NCI-H1436 treated with DMSO at 0.1 percent for 48 hours (cell line): ENCODE measurements at places on chromosomes 4 and X.

DNA sequence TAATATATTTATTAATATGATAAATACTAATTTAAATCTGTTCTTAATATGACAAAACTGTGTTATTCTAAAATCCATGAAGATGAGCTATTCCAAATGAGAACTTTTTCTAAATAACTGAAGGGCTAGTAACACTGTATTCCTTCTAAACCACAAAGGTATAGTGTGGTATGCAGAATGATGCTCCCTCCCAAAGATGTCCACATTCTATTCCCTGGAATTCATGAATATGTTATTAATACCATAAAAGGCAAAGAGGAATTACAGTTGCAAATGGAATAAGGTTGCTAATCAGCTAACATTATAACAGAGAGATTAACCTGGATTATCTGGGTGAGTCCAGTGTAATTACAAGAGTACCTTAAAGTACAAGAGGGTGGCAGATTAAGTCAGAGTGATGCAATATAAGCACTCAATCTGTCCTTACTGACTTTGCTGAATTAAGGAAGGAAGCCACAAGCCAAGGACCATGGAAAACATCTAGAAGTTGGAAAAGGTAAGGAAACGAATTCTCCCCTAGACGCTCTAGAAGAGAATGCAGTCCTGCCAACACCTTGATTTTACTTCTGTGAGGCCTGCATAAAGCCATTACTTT is 20.7 kb upstream of the MAB21L2 start:
- DNase-seq, result no peak

DNA sequence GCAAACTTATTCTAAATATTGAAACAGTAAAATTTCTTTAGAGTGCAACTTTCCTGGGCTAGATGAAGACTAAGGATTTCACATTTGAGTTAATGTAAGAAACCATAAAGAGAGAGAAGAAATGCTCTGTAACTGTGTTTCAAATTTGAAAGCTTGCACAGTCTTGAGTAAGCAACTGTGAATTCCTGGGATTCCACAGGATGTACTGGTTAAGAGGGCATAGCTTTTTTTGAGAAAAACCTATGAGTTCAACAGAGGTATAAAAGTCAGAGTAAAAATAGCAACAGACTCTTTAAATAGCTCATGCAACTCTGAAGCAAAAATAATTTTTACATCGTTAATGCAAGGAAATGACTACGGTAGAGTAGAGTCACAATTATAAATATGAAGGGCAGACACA is 25.5 kb downstream of the ZNF330 start:
- DNase-seq, result no peak

GRCh38 chr4:145773581-145774234 is 93.8 kb downstream of the C4orf51 start:
- DNase-seq, result no peak

DNA sequence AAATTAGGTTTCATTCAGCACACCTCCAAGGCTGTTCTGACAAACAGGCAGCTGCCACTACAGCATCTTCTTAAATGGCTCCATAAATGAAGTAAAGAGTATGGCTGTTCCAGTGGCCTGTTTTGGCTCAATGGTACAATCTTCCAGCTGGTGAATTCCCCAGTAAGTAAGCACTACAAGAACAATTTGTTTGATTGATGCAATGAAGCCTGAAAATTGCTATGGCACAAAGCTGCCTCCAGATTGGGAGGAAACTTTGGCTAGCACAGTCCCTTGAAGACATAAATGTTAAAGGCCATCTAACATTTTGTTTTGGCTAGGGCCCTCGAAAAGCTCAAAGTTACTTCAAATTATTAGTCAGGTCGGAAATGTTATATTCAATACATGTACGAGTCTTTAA is 47.5 kb downstream of the FGF13 start:
- DNase-seq, result no peak

DNA sequence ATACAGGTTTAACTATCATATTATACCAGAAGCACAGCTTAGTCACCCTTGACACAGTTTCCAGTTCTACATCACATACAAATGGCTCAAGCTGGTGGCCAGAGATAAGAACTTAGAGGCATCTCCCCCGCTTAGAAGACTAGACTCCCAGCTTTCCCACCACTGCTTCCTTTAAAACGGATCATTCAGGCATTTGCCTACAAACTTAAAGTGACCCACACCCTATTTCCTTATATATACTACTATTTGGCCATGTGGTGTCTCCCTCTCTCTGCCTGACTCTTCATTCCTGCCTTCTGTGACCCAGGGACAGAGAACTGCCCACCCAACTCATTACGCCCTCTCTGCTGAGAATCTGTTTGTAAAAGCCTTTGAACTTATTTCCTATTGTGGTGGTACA is 781.2 kb upstream of the DIAPH2 start:
- DNase-seq, result no peak

DNA sequence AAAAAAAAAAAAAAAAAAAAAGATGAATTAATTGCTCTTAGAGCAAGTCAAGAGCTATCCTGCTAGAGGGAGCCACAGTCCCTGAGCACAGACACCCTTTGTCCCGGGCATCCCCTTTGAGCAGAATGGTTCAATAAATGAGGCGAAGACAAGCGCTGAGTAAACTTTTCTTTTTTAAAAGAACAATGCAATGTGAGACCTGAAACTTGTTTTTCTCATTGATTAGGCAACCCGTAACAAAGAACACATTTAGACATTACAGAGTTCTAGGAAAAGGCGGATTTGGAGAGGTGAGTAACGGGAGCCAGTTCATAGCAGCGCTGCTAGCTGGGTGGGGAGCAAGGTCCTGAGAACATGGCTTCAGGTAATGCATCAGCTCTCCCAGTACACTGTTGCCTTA is 46.1 kb downstream of the GRK4 start:
- DNase-seq, result no peak

- no peak for DNase-seq
These were observed 214.1 kb upstream of the ANXA3 start for GRCh38 chr4:78337244-78338020.

DNA sequence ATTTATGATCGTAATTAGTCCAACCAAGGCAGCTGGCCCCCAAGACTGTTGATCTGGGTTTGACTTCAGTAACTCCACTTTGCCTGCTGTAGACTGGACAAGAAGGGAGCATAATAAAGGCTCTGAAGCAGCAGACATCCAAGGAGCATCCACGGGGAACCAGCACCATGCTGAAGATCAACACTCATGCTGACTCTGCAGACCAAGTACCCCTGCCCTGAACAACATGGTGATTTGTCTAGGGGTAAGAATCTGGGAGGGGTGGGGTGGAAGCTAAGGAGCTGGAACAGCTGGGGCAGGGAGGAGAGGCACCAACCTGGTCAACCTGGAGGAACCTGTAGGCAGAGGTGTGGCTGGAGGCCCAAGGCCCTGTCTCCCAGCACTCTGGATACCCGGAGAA is 2.1 kb downstream of the TEC start:
- no peak for DNase-seq

GRCh38 chrX:13376857-13377549 is 57.1 kb upstream of the ATXN3L start:
- DNase-seq, result no peak

DNA sequence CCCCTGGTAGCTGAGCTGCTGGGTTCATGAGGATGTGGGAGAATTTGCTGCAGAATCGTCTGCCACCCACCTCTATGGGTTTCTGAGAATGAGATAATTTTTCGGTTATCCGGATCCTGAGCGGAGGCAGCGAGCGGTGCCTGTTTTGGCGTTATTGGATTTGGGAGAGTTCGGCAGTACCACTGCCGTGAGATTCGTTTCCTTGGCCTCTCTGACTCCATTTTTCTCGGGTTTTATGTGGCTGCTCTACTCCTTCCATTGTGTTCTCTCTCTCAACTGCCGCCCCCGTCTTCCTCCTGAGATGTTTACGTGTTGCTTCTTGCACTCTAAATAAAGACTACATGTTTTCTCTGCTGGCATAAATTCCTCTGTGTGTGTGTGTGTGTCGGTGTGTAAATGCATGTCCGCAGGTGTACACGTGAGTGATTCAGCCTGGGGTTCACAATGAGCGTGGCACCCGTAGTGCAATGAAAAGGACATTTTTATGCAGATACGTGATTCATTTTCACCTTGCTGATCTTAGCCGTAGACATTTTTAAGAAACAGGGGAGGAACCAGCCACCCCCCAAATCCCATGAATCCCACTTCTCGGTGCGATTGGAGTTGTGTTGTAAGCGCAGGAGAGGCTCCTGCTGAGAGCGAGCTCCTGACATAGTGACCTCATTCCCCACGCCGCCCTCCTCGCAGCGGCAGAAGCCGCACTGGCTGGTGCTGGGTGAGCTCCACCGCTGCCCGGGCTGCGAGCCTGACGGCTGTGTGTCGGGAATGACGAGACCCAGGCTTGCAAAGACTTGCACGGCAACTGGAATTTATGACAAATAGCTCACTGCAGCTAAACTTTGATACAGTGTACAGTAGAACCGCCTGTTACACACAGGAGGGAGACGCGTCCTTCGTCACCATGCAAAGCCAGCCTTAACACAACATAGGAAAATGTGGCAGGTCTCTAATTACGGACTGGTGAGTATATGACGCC is 82.2 kb downstream of the STOX2 start:
- no peak for DNase-seq

- no peak for DNase-seq
These were observed 70.1 kb upstream of the TMLHE start for GRCh38 chrX:155682834-155683233.

DNA sequence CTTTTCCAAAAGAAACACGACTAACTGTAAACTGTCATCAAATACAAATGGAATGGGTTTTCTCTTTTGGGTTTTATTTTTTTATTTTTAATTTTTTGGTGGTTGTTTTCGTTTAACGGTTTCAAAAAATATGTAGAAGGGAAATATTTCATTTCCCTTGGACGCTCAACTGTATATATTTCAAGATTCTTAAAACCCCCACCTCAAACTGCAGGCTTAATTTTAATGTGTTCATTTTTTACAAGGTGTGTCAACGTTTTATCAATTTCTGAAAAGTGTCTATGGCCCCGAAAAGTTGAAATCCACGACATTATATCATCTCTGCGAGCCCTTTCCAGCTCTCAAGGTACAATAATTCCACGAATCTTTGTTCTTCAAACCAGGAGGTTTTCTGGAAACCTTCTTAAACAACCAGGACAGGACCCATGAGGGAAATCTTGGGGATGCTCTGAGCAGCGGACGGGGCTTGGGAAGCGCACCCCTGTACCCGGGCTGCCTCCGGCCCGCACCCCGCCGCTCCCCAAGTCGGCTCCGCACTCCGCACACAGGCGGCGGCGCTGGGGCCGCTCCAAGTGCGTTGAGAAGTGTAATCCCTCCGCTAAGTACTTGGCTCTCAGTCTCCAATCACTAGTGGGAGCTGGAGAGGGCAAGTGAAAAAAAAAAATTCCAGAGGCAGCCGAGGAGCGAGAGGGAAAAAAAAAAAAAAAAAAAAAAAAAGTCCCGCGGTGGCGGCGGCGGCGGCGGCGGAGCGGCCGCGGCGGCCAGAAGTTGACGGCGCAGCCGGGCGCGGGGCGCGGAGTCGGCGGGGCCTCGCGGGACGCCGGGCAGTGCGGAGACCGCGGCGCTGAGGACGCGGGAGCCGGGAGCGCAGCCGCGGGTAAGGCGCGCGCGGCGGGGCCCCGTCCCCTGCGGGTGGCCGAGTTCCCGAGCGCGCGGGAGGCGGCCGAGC is at the start of gene BMPR1B:
Gene BMPR1B (plus strand): TSS at position 764 of the 949 bp plus-strand sequence. CDS start 346,470 bp downstream, outside the sequence.
- DNase-seq, result no peak
